ENCODE measurements at places on chromosomes 7 and 10. TPM values are rescaled to one million over a fixed set of nuclear protein-coding genes. Genes with fewer than 3 reads are reported as not detected.
A peak's percentile ranks its signal among the peaks of the same experiment; 100 is the strongest.

DNA sequence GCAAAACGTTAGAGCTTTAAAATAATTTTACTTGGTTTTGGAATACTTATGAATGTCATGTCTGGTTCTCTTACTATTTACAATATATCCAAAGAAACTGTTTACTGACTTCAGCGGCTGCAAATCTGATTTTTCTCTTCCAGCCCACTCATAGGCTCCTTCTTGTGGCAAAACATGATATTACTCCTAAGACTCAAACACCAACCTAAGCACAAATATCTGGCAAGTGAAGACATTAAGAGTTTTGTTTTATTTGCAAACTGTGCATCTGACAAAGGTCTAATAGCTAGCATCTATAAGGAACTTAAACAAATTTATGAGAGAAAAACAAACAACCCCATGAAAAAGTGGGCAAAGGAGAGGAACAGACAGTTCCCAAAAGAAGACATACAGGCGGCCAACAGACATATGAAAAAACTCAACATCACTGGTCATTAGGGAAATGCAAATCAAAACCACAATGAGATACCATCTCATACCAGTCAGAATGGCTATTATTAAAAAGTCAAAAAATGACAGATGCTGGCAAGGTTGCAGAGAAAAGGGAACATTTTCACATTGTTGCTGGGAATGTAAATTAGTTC, 20.3 kb upstream of the GJC3 start:
- DNase-seq: no peak

SH2D4B gene
- total RNA-seq: not detected

DNA sequence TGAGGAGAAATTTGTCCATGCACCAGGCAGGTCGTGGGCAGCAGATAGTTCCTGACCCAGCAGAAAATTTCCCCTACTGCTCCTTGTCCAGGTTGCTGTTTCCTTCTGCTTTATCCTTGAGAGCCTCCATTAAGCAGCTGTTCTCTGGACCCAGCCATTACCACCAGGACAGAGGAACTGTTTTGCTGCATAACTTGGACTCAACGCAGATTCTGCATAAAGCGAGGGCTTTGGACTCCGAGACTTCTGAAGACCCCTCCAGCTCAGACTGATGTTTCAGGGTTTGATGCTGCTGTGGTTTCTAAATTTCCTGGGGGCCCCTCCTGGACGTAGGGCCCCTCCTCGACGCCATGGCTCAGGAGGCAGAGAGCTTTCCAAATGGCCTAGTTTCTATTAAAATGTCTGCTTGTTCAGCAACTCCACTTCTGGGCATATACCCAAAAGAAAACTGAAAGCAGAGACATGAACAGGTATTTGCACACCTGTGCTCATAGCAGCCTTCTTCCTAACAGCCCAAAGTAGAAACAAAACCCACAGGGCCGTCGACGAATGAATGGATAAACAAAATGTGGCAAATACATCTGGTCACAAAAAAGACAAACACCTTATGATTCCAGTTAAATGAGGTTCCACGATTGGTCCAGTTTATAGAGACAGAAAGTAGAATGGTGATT, 28.3 kb upstream of the LMTK2 start:
- no peak for DNase-seq

DNA sequence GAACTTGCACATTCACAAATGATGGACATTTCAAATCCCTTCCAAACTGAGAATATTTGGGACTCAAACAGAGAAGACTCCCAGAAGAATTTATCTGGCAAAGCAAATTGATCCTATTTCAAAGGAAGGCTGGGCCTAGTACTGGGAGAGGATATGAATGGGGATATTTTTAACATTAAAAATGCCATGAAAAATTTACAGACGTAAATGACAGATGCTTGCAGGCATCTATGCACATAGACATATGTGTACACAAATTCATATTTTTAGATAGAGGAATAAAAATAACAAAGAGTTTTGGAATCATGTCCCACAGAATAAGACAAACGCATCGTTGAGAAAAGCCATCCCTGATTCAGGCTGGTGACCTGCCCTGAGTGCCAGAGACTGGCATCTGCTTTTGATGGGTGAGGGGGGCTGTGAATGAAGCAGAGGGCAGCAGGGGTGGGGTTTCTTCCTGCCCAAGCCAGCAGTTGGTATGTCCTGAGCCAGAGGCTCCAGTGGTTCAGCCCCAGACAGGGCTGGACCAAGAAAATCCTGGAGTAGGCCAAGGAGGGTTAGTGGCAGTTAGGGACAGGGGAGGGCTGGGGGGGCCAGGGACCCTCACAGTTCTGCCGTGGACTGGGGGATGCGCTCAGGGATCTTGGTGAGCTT, 138.5 kb downstream of the SLIT1 start:
- no peak for DNase-seq

- DNase-seq: peak; percentile 61
Observed at GRCh38 chr7:42247301-42247700, 10.3 kb upstream of the GLI3 start.
